Umbilical cord (tissue), 2 donors: ENCODE measurements at places on chromosomes 13 and 19. TPM values are rescaled to one million over a fixed set of nuclear protein-coding genes. Genes with fewer than 3 reads are reported as not detected.

Gene PLPPR3
- total RNA-seq: not detected

Gene F10
- 31.3 TPM for total RNA-seq

Gene EDNRB
- total RNA-seq: 19.0 TPM

Gene IL4I1
- 1.4 TPM for total RNA-seq

Gene MBOAT7
- 13.7 TPM for total RNA-seq

Gene NBEA
- total RNA-seq: 37.1 TPM

Gene MYO9B
- 80.7 TPM for total RNA-seq

Gene ZNF878
- total RNA-seq: 1.9 TPM

Gene PRR12
- total RNA-seq: 1.9 TPM

Gene SOX1
- 0.96 TPM for total RNA-seq

Gene GSX1
- not detected for total RNA-seq

Gene FFAR3
- total RNA-seq: 7.0 TPM

Gene SMIM7
- 48.4 TPM for total RNA-seq

Gene ZNF628
- 1.7 TPM for total RNA-seq

Gene ZNF723
- total RNA-seq: 1.2 TPM

Gene PSG6
- 0.96 TPM for total RNA-seq

Gene NECTIN2
- total RNA-seq: 52.0 TPM

Gene ZNF132
- total RNA-seq: 24.8 TPM
